ENCODE measurements at places on chromosomes 11 and 22.

- no peak for DNase-seq
These were observed 4.1 kb downstream of the PITPNM1 start for GRCh38 chr11:67500831-67501715.

GRCh38 chr11:5618807-5619206, 6.0 kb upstream of the TRIM34 start:
- no peak for DNase-seq

GRCh38 chr22:21450320-21450831, 16.8 kb upstream of the TMEM191C start:
- no peak for DNase-seq

DNA sequence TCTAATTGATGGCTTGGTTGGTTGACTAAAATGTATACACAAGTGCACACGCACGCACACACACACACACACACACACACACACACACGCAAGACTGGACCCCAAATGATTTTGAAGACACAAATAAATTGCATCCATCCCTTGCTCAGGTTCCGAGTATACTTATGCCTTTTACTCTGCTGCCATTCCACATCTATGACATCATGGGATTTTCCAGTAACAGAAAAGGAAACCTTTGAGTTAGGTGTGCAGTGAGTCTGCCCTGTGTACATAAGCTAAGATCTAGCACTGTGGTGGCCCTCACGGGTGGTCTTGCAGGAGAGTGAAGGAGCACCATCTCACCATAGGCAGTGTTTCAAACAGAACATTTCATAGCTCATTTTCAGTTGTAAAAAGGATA, 20.5 kb upstream of the LARGE1 start:
- no peak for DNase-seq

DNA sequence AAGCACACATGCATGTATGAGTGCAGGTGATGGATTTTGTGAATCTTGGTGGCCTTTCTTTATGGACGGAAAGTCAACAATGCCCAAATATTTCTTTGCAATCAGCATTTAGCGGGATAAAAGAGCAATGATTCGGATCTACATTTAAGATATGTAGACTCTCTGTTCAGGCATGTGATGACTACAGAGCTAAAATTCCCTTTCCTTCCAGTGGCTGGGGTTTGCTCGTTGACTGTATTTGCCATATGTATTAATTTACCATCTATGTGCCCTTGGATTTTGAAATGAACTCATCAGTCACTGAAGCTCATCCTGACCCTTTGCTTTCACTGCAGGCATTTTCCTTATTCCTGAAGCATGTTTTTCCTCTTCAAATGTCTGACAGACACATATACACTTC, 13.6 kb downstream of the BLID start:
- DNase-seq: no peak

DNA sequence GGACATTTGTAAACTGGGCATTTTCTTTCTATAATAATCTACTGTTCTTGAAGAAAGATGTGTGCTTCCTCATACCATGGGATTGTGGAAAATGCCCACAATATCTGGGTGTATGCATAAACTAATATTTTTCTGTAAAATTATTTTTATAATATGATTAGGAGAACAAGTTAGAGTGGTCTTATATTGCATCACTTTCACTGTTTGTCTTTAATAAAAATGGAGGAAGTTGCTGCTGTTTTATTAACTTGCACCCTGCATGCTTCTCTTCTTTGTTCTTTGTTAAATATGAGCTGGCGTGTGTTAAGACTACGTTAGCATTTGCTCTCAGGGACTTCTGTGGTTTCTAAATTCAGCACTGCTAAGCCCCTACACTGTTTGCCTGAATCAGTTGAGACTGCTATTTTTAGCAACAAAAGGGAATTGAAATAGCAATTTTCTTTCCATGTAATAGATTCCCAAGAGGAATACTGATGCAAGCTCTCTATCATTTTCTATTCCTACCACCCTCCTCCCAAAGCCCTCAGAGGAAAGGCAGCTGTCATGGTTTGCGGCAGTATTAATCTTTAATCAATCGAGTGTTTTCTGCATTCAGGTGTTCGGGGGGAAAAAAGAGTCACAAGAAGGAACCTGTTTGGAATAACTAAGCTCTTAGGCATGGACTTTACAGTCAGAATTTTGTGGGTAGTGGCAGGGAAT, 56.1 kb downstream of the HSD17B12 start:
- DNase-seq: peak; percentile 66

DNA sequence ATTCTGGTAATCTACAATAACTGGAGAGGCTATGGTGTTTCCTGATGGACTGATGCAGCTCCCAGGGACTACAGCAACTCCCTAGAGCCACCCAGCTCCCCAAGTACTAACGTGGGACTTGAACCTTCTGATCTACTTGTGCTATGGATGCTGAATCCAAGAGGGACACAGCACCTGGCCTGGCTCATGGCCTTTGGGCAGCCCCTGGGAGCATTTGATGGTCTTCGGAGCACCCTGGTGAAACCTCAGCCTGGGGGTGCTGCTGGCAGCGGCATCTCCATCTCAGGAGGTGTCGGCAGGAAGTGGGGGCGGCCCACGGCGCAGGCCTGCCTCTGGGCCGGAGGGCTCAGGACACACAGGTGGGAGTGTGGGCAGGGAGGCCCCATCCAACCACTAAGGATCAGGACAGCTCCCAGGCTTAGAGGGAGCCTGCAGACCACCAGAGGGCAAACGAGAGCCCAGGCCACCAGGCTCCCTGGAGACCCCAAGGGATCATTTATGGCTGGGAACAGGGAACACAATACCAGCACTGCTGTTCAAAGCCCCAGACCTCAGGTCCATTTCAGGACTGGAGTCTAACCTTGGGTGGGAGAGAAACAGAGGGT, 8.7 kb downstream of the EHD1 start:
- peak; percentile 72 for DNase-seq

GRCh38 chr22:44395118-44396005, 82.6 kb upstream of the SHISAL1 start:
- DNase-seq: no peak

- no peak for DNase-seq
These were observed 10.4 kb upstream of the MRPL17 start for GRCh38 chr11:6693342-6694228.

DNA sequence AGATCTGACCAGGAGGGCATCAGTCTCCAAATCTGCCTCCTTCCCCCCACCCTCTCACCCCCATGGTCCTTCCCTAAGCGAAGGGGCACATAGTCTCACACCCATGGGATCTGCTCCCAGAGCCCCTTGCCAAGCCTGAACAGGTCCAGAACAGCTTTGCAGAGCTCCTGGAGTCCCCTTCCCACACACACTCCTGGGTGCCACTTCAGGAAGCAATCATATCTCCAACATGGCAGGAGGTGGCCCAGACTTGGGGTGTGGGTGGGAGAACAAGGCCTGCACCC, 63.0 kb downstream of the MICAL3 start:
- no peak for DNase-seq

- no peak for DNase-seq
These were observed 106.7 kb downstream of the SPATA19 start for GRCh38 chr11:133738624-133739023.

GRCh38 chr11:95736809-95737208, 52.8 kb downstream of the FAM76B start:
- no peak for DNase-seq

- DNase-seq: no peak
These were observed 24.4 kb upstream of the SNX19 start for GRCh38 chr11:130940706-130941105.

DNA sequence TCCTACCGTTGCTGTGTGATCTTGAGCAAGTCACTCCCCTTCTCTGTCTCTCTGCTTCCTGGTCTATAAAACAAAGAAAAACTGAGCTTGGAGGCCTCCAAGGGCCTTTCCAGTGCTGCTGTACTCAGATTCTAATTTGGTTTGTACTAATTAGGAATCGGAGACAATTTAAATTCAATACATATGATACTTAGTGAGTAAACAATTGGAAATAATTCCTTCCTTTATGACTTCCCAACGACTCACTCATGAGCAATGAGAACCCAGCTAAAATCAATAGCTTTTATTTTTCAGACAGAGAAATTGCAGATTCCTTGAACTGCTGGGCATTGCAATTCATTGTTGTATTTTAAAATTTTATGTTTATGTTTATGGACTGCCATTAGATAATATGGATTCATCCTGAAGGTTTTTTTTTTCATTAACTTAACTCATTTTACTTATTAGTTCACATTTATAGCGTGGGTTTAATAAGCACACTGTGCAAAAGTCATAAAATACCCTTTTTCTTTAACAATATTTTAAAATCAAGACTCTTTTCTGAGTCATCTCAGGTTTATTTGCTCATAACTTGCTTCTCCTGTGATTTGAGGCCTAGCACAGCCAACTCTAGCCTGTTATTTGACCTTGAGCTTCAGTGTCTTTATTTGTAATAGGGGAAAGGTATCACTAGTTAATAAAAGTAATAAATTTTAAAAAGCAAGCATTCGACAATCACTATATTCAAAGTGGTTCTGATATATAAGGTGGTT, 95.8 kb downstream of the TP53I11 start:
- DNase-seq: no peak

GRCh38 chr11:78532991-78533390, 41.7 kb downstream of the NARS2 start:
- no peak for DNase-seq

- no peak for DNase-seq
These were observed 681.6 kb downstream of the TBC1D22A start for GRCh38 chr22:47443836-47444745.

DNA sequence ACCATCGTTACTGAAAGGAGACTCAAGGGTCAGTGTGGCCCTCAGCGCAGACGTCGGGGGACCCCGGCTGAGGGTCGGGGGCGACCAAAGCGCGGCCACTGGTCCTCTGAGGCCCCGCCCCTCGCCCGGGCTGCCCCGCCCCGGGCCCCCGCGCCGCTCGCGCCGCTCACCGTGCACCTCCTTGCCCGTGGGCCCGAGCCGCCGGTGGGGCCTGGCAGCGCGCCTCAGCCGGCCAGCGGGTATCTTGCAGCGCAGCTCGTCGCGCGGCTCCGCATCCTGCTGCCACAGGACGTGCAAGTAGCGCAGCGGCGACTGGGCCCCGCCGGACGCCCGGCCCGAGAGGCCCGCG, 419 bp downstream of the ANKRD54 start:
- no peak for DNase-seq

GRCh38 chr11:72776844-72777754, 16.7 kb downstream of the STARD10 start:
- no peak for DNase-seq

GRCh38 chr11:27420722-27421572, 51.6 kb downstream of the LGR4 start:
- peak; percentile 50 for DNase-seq

- DNase-seq: no peak
These were observed 660.1 kb downstream of the OPCML start for GRCh38 chr11:132872211-132872610.

- DNase-seq: no peak
These were observed 147.1 kb upstream of the ARHGAP20 start for GRCh38 chr11:110859240-110859840.

GRCh38 chr11:118587952-118588351, 15.7 kb downstream of the ARCN1 start:
- DNase-seq: no peak

DNA sequence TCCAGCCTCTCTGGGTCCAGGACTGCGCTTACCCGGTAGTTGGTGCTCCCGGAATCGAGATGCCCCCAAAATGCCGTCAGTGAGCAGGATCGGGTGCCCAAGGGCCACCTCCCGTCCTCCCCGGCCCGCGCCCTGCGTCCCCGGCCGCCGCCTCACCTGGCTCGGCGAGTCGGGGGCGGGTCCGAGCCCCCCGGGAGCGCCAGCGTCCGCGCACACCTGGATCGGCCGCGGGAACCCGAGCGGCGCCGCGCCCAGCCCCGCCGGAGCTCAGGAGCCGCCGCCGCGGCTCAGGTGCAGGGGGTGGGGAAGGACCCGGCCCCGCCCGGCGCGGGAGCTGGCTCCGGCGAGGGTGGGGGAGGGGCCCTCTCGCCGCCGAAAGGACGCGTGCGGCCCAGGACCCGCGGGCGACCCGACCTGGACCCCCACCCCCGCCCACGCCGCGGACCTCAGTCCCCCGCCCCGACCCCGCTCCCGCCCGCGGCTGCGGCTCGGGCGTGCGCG, at the start of gene SHANK2:
Gene SHANK2, minus strand, starts transcription at position 309 of the 501 bp plus-strand sequence. CDS start 105,251 bp downstream, outside the sequence.
- no peak for DNase-seq

GRCh38 chr11:16365581-16366228, 9.4 kb upstream of the SOX6 start:
- DNase-seq: peak; percentile 14

DNA sequence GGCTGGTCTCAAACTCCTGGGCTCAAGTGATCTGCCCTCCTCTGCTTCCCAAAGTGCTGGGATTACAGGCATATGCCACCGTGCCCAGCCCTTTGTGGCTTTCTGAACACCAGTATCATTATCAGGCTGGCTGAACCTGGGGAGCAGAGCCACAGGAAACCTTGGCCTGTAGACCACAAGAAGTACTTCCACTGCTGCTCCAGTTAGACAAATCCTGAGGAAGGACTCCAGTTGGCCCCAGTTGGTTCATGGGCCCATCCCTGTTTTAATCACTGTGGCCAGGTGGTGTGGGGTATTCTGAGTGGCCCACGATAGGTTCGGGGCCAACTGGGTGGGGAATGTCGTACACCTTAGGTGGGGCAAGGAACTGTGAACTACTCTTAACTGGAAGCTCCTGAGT, 5.5 kb upstream of the DUSP18 start:
- DNase-seq: no peak

- no peak for DNase-seq
These were observed 3.9 kb downstream of the TOLLIP start for GRCh38 chr11:1305501-1306056.

GRCh38 chr22:48639021-48639795, 1188.5 kb downstream of the BRD1 start:
- no peak for DNase-seq

DNA sequence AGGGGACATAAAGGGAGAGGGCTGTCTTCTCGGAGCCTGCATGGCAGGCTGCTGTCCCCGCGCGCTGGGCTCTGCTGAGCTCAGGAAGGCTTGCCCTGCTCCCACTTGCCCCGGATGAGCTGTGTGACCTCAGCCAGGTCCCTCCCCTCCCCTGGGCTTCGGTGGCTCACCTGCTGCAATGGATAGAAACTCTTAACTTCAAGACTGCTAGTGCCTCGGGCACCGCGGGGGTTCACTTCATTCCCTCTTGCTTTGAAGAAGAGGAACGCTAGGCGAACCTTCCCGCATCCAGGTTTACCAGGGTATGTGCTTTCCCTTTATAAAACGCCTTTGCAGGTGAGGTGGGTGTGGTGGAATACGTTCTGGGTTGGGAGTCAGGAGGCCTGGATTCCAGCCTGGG, 115.0 kb downstream of the PHF21B start:
- DNase-seq: no peak

GRCh38 chr11:13105237-13105844, 96.2 kb downstream of the RASSF10 start:
- DNase-seq: no peak

- DNase-seq: no peak
These were observed 17.1 kb downstream of the CRELD2 start for GRCh38 chr22:49935561-49935960.

Data from eye (tissue), 1 donor.